Left lobe of liver (tissue), 2 donors: ENCODE measurements at places on chromosomes 16 and 17. TPM values are rescaled to one million over a fixed set of nuclear protein-coding genes. Genes with fewer than 3 reads are reported as not detected.

The OTOA gene
- total RNA-seq, result 0.10 TPM

The ACBD4 gene
- 90.3 TPM for total RNA-seq

The SYNGR2 gene
- total RNA-seq, result 44.1 TPM

The PITPNM3 gene
- total RNA-seq, result 1.8 TPM

The SSTR5 gene
- not detected for total RNA-seq

The NLRP1 gene
- total RNA-seq, result 2.6 TPM

The EPN3 gene
- 0.35 TPM for total RNA-seq

The NOS2 gene
- total RNA-seq, result not detected

The DUSP3 gene
- total RNA-seq, result 79.4 TPM

The OR4D1 gene
- not detected for total RNA-seq

GRCh38 chr17:76091526-76092286, 11.9 kb downstream of the EXOC7 start:
- DNase-seq, result no peak

- DNase-seq, result no peak
Observed at GRCh38 chr17:17884391-17885357, 47.9 kb upstream of the SREBF1 start.

DNA sequence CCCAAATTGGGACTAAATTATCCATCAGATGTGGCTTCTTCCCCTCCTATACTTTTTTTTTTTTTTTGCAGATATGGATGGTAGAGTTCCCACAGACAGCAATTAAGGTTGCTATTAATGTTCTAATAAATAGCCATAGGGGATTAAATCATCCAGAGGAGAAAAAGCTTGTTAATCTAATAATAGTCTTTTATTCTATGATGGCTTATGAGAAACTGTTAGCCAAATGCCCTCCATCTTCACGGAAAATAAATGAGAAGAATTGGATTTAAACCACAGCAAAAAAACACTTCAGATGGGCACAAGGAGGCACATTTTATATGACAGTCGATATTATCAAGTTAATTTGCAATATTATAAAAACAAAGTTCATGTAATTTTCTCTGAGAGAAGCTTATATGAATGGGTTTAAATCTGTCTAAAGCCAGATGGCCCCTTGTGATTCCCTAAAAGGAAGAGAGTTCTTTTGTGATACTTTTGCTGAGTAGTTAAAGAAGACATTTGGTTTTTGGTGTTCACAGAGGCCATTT, 5.1 kb upstream of the CAPNS2 start:
- no peak for DNase-seq

GRCh38 chr17:15451680-15452079, 15.7 kb downstream of the CDRT4 start:
- DNase-seq, result no peak

DNA sequence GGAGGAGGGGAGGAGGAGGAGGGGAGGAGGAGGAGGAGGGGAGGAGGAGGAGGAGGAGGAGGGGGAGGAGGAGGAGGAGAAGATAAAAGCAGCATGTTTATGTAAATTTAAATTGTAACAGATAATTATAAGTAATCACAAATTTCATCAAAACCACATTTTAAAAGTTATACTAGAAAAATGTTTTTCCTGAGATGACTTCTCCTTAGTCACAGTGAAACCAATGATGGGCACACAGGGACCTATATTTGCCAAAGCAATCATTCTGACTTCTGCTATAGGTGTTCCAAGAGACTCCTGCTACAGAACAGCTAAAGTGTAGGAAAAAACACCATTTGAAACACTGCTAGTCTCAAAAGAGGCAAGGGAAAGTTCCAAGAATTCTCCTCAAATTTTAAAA, 66.4 kb downstream of the CEP95 start:
- DNase-seq, result no peak

DNA sequence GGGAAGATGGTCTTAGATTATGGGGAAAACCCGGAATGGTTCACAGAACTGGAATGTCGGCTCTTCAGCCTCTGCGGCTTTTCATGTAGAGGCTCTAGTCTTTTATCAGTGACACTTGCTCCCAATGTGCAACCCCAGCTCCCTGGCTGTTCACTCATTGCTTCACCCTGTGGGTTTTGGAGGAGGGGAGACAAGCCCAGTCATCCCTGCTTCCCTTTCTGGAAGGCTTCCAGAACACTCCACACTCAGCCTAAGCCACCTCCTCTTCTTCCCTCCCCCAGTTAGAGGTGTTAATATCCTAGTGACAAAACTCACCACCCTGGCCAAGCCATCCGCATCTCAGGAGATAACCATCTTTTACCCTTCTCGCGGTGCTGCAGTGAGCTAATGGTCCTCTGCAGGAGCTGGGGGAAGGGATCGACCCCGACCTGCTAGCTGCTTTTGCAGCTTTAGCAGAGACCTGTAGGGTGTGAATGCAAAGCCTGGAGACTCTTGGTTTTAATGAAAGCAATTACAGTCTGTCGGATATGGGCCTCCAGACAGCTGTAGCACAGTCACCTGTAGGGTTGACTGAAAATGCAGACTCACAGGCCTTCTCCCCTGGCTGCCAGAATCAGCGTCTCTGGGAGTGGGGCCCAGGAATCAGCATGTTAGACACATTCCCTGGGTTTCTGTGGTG, 24.3 kb upstream of the LASP1NB start:
- DNase-seq, result no peak

DNA sequence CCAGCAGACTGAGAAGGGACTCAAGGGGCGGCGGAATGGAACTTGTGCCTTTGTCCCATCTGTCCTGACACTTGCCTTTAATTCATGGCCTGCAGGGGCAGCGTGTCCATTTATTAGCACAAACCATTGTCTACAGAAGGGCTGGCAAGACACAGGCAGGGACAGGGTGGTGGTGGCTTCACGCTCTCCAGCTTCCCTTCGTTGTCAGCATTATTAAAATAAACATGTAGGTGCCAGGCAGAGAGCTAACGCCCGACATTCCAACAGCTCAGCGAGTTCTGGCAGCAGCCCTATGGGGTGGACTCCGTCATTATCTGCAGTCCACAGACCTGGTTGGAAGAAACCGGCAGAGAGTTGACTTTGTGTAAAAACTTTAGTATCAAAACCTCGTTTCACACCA, 16.3 kb downstream of the DNAI2 start:
- no peak for DNase-seq

DNA sequence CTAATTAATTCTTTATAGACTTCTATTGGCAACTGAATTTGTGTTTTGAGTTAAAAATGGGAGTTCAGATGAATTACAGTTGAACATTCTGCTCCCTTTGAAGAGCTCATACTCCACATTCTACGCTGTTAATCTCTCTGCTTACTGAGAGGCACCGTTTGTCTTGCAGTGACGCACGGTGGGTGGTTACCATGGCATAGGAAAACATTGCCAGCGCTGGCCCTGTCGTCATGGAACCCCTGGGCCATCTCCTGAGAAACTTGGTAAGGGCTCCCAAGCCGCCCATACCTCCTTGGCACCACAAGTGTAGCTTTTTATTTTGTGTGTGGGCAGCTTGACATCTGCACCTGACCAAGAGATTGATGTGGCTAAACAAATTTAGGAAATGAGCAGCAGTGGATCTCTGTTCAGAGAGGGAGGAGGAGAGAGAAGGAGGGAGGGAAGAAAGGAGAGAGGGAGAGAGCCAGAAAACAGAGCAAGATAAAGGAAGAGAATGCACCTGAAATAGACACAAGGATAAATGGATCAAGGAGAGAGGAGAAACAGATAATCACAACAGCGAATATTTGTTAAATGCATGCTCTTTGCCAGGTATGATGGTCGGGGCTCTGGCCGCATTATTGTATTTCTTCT, 398.5 kb downstream of the HAPSTR1 start:
- DNase-seq, result no peak
